Progenitor cell of endocrine pancreas (in vitro differentiated cells): ENCODE measurements at places on chromosomes 12 and 14. TPM values are rescaled to one million over a fixed set of nuclear protein-coding genes. Genes with fewer than 3 reads are reported as not detected.

The BRMS1L gene
- total RNA-seq, result 11.6 and 13.1 TPM in 2 replicates

The KRT74 gene
- total RNA-seq, result not detected in 2 replicates

The MYF6 gene
- total RNA-seq, result 0.33 TPM in 1 of 2 replicates, not detected in the other

- no peak for DNase-seq
- no peak overlapping the region for H3K27ac ChIP-seq
- no peaks in the 10 kb centered on the region for H3K4me1 ChIP-seq
- peaks cover 6% of the 10 kb centered on the region for H3K27me3 ChIP-seq
- H3K4me3 ChIP-seq, result no peak overlapping the region
- no peaks in the 10 kb centered on the region for H3K36me3 ChIP-seq
These were observed 259.6 kb downstream of the AKAP6 start for GRCh38 chr14:32588448-32589320.

DNA sequence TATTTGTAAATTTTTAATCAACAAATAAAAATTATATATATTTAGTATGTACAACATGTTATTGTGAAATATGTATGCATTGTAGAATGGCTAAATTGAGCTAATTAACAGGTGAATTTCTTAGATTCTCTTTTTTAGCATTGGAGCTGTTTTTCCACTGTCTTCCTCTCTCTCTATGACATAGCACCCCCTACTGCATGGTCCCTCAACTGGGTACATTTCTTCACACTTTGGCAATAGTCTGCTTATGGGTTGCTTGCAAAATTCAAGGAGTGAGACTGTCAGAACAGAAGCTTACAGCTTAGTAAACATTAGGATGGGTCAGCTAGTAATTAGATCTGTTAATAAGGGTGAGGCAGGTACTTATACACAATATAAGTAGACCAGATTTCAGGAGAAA is 658.5 kb upstream of the MGAT4C start:
- H3K36me3 ChIP-seq, result no peaks in the 10 kb centered on the region
- no peaks in the 10 kb centered on the region for H3K27me3 ChIP-seq
- H3K4me3 ChIP-seq, result no peak overlapping the region

GRCh38 chr12:77795699-77796098 is 35.0 kb upstream of the NAV3 start:
- H3K27ac ChIP-seq, result no peak overlapping the region
- no peak overlapping the region for H3K4me3 ChIP-seq
- no peaks in the 10 kb centered on the region for H3K27me3 ChIP-seq

- peaks cover 8% of the 10 kb centered on the region for H3K4me1 ChIP-seq
- DNase-seq, result no peak
- H3K4me3 ChIP-seq, result no peak overlapping the region
- no peaks in the 10 kb centered on the region for H3K27me3 ChIP-seq
- H3K27ac ChIP-seq, result no peak overlapping the region
These were observed 91.7 kb upstream of the SEL1L start for GRCh38 chr14:81625343-81625742.

DNA sequence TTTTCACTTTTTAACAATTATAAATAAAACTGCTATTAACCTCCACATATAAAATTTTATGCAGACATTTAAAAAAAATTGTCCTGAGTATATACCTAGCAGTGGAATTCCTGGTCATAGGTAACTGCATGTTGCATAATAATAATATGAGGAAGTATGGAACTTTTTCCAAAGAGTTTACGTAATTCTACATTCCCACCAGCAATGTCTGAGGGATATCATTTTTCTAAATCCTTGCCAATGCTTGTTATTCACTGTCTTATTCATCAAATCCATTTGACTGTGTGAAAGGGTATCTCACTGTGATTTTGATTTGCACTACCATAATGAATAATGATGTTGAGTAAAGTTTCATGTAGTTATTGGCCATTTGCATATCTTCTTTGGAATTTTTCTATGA is 393.8 kb downstream of the LRFN5 start:
- H3K36me3 ChIP-seq, result no peaks in the 10 kb centered on the region
- no peak overlapping the region for H3K27ac ChIP-seq
- no peak overlapping the region for H3K4me3 ChIP-seq
- no peak for DNase-seq
- H3K4me1 ChIP-seq, result peaks cover 1% of the 10 kb centered on the region
- H3K27me3 ChIP-seq, result no peaks in the 10 kb centered on the region

DNA sequence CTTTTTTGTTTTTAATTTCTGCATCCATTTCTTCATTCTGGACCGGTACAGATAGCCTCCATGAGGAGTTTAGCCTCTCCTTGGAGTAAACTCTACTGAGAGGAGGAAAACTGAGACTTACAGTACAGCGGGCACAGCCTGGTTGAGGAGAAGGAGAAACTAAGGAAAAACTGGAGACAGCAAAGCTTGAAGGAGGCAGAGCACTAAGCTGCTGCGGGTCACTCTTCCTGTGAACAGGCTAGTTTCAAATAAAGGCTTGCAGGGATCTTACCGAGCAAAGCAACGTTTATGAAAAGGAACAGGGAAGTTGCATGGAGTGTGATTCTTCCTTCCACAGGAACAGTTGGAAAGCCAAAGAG is 348 bp upstream of the SSTR1 start:
- H3K4me1 ChIP-seq, result peaks cover 22% of the 10 kb centered on the region

DNA sequence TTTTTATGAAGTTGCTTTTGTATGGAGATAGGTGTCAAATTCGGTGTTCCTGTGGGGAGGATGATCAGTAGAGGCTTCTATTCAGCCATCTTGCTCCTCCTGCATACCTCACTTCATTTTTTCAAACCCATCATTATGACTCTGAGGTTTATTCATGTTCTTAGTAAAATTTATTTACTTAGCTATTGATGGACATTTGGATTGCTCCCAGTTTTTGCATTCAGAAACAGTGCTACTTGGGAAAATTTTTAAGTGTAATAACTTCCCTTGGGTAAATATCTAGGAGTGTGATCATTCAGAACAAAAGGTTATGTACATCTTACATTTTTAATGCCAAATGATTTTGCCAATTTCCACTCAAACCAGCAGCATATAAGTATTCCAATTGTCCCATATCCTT is 208.3 kb downstream of the SYNE2 start:
- DNase-seq, result no peak
- no peak overlapping the region for H3K27ac ChIP-seq
- peaks cover 6% of the 10 kb centered on the region for H3K4me1 ChIP-seq
- H3K4me3 ChIP-seq, result no peak overlapping the region
- H3K36me3 ChIP-seq, result peaks cover 16% of the 10 kb centered on the region

DNA sequence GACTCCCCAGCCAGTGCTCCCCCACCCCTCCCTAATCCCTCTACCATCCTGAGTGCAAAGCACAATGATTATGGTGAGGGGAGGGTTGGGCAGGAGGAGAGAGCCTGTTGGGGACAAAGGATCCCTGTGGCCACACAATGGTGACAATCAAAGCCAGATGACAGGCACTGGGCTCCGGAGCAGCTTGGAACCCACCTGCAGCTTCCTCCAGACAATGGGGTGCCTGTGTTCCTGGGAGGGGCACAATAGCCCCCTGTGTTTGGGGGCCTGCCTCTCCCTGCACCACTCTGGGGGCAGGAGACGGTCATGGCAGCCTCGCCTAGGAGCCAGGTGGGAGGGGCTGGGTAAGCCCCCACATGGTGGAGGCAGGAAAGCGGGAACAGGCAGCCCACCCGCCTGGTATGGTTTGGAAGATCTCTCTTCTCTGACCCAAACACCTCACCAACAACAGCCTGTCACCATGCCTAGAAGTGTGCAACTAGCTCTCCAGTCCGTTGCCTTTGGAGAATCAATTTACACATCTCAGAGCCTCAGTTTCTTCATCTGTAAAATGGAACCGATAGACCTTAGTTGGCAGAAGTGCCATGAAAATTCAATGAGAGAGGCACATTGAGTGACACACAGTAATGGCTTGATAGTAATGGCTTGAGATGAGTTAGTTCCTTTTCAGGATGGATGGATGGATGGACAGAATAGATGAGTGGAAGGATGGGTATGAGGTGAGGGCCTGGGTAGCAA is 53.0 kb downstream of the MVK start:
- no peak overlapping the region for H3K27ac ChIP-seq
- peaks cover 41% of the 10 kb centered on the region for H3K27me3 ChIP-seq

- H3K27ac ChIP-seq, result peak overlapping the region; percentile 61
- H3K27me3 ChIP-seq, result no peaks in the 10 kb centered on the region
- no peak for DNase-seq
- H3K4me3 ChIP-seq, result no peak overlapping the region
These were observed 29.6 kb downstream of the NUDT4 start for GRCh38 chr12:93407054-93407962.

DNA sequence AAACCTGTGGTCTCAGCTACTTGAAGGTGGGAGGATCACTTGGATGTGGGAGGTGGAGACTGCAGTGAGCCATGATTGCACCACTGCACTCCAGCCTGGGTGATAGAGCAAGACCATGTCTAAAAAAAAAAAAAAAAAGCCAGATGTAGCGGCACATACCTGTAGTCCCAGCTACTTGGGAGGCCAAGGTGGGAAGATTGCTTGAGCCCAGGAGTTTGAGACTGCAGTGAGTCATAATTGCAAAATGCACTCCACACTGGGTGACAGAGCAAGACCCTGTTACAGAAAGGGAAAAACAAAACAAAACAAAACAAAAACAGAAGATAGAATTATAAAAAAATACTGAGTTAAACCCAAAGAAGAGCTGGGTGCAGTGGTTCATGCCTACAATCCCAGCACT is 29.1 kb upstream of the APOF start:
- H3K36me3 ChIP-seq, result no peaks in the 10 kb centered on the region
- H3K27ac ChIP-seq, result no peak overlapping the region
- H3K4me1 ChIP-seq, result peaks cover 8% of the 10 kb centered on the region
- no peaks in the 10 kb centered on the region for H3K27me3 ChIP-seq
- no peak for DNase-seq
- no peak overlapping the region for H3K4me3 ChIP-seq

DNA sequence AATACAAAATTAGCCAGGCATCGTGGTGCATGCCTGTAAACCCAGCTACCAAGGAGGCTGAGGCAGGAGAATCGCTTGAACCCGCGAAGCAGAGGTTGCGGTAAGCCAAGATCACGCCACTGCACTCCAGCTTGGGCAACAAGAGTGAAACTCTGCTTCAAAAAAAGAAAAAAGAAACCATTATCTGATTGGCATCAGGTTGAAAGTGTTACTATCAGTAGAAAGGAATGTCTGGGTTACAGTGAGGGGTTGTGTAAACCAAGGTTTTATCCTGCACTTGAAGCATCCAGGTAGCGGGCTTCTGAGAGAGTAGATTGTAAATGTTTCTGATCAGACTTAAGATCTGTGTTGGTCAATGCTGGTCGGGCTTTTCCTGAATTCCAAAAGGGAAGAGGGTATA is 14.1 kb upstream of the OXA1L start:
- H3K4me1 ChIP-seq, result peaks cover 12% of the 10 kb centered on the region
- H3K36me3 ChIP-seq, result no peaks in the 10 kb centered on the region
- no peak overlapping the region for H3K4me3 ChIP-seq
- H3K27me3 ChIP-seq, result no peaks in the 10 kb centered on the region
- H3K27ac ChIP-seq, result no peak overlapping the region
- no peak for DNase-seq

DNA sequence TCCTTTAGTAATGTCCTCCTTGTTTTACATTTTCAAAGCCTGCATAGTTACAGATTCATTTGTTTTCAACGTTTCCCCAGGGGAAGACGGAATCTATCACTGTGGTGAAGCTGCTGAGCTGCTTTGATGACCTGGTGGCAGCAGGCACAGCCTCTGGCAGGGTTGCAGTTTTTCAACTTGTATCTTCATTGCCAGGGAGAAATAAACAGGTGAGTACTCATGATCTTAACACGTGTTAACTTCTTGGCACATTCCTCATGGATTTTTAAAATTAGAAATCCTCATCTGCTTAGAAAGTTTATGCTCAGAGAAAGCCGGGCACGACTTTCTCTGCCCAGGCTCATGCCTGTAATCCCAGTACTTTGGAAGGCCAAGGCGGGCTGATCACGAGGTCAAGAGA is 44.5 kb downstream of the TECPR2 start:
- no peak for DNase-seq
- no peak overlapping the region for H3K27ac ChIP-seq
- H3K36me3 ChIP-seq, result peaks cover 30% of the 10 kb centered on the region
- no peaks in the 10 kb centered on the region for H3K27me3 ChIP-seq
- no peaks in the 10 kb centered on the region for H3K4me1 ChIP-seq

- H3K27me3 ChIP-seq, result no peaks in the 10 kb centered on the region
- no peak overlapping the region for H3K4me3 ChIP-seq
- H3K36me3 ChIP-seq, result no peaks in the 10 kb centered on the region
- H3K4me1 ChIP-seq, result peaks cover 5% of the 10 kb centered on the region
These were observed 737.1 kb upstream of the FLRT2 start for GRCh38 chr14:84792722-84793410.

- H3K36me3 ChIP-seq, result peaks cover 1% of the 10 kb centered on the region
- no peak for DNase-seq
- H3K4me1 ChIP-seq, result peaks cover 2% of the 10 kb centered on the region
These were observed 121.5 kb downstream of the CAPZA3 start for GRCh38 chr12:18859400-18859799.

GRCh38 chr12:112239881-112240280 is 114.5 kb downstream of the TRAFD1 start:
- no peaks in the 10 kb centered on the region for H3K27me3 ChIP-seq
